ENCODE measurements at places on chromosomes 12 and 14.
A peak's percentile ranks its signal among the peaks of the same experiment; 100 is the strongest.

GRCh38 chr14:43687921-43688320 lies 819.2 kb downstream of the FSCB start:
- DNase-seq, result peak; percentile 6

- no peak for DNase-seq
These were observed 29.4 kb downstream of the SCN8A start for GRCh38 chr12:51620448-51620847.

GRCh38 chr14:68759017-68759560 lies 33.8 kb downstream of the ZFP36L1 start:
- DNase-seq, result no peak

DNA sequence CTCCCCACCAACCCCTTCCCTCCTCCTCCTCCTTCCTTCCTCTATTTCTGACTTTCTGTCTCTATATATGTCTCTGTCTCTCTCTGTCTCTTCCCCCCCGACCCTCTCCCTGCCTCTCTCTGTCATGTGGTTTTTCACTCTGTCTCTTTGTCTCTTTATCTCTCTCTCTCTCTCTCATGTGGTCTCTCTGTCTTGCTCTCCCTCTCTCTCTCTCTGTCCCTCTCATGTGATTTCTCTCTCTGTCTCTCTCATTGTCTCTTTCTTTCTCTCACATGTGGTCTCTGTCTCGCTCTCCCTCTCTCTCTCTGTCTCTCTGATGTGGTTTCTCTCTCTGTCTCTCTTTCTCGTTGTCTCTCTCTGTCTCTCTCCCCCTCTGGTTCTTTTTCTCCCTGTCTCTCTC lies 59.3 kb downstream of the PHETA1 start:
- no peak for DNase-seq

GRCh38 chr12:83067981-83068380 lies 381.3 kb downstream of the TMTC2 start:
- no peak for DNase-seq

- no peak for DNase-seq
These were observed 89.4 kb upstream of the GARIN6 start for GRCh38 chr12:99558109-99558508.

DNA sequence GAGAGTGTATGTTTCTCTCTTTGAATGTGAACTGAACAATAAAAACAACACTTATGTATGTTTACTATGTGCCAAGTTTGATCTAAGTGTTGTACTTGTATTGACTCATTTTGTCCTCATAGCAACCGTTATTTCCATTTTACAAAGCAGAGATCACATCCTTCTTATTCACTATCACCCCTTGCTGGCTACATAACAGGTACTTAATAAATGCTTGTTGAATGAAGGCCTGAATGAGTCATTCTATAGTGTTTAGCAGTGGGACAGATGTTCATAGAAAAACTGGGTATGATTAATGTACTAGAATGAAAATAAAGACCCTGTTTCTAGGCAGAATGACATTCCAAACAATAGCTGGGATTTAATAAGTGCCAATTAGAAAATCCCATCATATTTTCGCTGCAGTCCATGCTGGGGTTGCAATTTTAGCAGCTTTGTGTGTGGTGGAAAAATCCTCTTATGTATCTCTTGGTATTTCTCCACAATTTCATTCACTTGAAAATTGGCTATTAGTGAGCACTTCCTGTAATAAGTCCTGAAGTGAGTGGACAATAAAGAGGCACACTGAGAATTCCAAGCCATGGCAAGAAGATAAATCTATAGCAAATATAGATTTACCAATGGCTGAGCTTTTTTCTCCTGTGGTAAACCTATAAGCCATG lies 86.0 kb downstream of the FAR2 start:
- no peak for DNase-seq

DNA sequence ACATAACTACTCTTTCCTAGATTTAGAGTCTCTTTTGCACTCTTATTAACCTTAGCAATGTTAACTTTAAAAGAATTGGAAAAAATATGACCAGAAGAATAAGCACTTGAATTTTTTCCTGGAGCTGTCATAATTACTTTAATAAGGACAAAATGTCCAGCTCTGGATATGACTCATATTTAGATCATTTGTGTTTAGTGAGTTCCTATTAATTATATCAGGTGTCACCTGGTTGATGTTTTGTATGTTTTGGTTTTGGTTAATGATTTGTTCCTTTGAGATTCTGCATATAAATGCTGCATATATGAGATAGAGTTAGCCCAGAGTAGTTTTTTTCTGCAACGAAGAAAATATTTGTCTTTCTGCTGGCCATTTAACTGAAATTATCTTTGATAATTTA lies 5.1 kb downstream of the CLECL1 start:
- DNase-seq, result no peak

- DNase-seq, result no peak
These were observed 805.4 kb downstream of the VRK1 start for GRCh38 chr14:97602438-97603117.

GRCh38 chr14:61148742-61149350 lies 132.3 kb downstream of the TMEM30B start:
- no peak for DNase-seq

Measured in AG08396 (cell line).